ENCODE measurements at places on chromosomes 3 and 15.
A peak's percentile ranks its signal among the peaks of the same experiment; 100 is the strongest.

- no peaks in the 10 kb centered on the region for H3K4me1 ChIP-seq
- H3K27me3 ChIP-seq, result no peaks in the 10 kb centered on the region
- H3K4me3 ChIP-seq, result no peak overlapping the region
- no peak for DNase-seq
- no peaks in the 10 kb centered on the region for H3K36me3 ChIP-seq
Observed at GRCh38 chr3:153944084-153944483, 177.1 kb upstream of the ARHGEF26 start.

DNA sequence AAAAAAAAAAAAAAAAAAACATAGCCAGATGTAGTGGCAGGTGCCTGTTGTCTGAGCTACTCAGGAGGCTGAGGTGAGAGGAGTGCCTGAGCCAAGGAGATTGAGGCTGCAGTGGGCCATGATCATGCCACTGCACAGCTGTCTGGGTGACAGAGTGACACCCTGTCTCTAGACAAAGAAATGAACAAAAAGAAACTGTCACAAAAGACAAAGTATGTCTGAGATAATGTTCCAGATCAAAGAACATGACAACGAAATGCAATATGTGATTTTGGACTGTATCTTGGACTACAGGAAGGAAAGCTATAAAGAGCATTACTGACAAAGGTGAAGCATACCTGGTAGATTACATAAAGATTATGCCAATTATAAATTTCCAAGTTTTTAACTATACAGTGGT is 862.8 kb downstream of the ROBO2 start:
- DNase-seq, result no peak
- no peaks in the 10 kb centered on the region for H3K4me1 ChIP-seq
- H3K27me3 ChIP-seq, result no peaks in the 10 kb centered on the region
- H3K4me3 ChIP-seq, result no peak overlapping the region
- H3K27ac ChIP-seq, result no peak overlapping the region

- no peaks in the 10 kb centered on the region for H3K36me3 ChIP-seq
- no peak for DNase-seq
- no peaks in the 10 kb centered on the region for H3K27me3 ChIP-seq
- no peak overlapping the region for H3K27ac ChIP-seq
Observed at GRCh38 chr15:99408236-99409096, 157.2 kb downstream of the LRRC28 start.

DNA sequence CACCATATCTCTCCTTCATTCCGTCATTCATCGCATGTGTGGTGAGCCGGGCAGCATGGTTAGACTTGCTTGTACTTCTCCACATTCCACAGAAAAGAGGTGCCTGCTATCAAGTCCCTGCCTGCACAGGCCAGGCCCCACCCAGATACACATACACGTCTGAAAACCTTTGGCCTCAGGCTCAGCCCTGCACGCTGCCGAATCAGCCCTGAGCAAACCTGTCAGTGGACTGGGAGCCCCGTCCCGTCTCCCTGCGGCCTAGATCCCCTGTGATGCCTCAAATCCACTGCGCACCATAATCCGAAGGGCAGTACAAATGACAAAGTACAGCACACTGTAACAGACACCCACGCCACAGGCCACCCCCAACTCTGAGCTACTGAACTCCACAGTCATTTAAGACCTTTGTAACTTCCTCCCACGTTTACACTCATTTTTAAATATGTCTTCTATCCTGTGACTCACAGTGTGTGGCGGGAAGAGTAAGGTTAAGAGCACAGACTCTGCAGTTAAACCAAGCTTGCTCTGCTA is 67.1 kb downstream of the MB21D2 start:
- no peak overlapping the region for H3K4me3 ChIP-seq
- no peak for DNase-seq
- H3K27me3 ChIP-seq, result no peaks in the 10 kb centered on the region
- H3K4me1 ChIP-seq, result peaks cover 20% of the 10 kb centered on the region
- no peaks in the 10 kb centered on the region for H3K36me3 ChIP-seq
- H3K27ac ChIP-seq, result peak overlapping the region; percentile 55

DNA sequence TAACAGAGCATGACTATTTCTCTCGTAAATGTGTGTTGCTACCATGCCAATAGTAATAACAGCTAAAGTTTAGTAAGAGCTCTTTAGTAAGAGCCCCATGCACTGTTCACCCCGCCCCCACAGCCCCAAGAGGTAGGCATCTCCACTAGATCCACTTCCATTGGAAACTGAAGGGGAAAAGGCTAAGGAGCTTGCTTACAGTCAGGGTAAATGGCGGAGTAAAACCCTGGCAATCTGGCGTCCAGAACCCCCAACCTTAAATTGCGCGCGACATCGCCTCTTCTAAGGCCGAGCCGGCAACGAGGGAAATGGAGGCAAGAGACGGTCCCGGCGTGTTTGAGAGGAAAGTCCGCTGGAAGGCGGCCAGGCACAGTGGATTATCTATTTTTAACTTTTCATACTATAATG is 654 bp upstream of the C3orf38 start:
- peak overlapping the region; percentile 96 for H3K27ac ChIP-seq
- DNase-seq, result no peak
- no peaks in the 10 kb centered on the region for H3K27me3 ChIP-seq

- H3K4me1 ChIP-seq, result no peaks in the 10 kb centered on the region
- H3K27me3 ChIP-seq, result no peaks in the 10 kb centered on the region
Observed at GRCh38 chr3:47475570-47476329, at the start of gene SCAP. SCAP (minus strand) TSS chr3:47475941; CDS start chr3:47442993, 32,948 bp downstream.

DNA sequence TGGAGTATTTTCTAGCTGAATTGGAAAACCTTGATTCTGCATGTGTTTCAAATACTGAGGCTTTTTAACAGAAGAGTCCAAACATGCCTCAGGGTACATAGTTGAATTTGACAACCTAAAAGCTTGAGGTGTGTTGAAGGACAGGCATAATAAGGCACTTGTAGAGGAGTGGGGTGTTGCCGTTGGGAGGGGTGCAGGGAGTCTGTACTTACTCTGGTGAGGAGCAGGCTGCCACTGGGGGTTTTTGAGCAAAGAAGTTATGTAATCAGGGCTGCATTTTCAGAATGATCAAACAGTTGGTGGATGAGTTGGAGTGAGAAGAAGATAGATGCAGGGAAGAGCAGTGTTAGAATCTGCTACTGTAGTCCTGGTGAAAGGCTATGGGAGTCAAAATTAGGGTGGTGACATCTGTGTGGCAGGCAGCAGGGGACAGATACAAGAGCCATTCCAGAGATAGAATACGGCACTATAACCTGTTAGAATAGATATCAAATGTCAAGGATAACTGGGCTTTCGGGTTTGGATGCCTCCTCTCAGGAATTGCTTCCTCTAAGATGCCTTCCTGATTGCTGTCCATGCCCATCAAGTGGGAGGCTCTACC is 161.6 kb downstream of the GHSR start:
- no peaks in the 10 kb centered on the region for H3K4me1 ChIP-seq
- H3K27ac ChIP-seq, result no peak overlapping the region
- no peak overlapping the region for H3K4me3 ChIP-seq
- no peaks in the 10 kb centered on the region for H3K36me3 ChIP-seq

DNA sequence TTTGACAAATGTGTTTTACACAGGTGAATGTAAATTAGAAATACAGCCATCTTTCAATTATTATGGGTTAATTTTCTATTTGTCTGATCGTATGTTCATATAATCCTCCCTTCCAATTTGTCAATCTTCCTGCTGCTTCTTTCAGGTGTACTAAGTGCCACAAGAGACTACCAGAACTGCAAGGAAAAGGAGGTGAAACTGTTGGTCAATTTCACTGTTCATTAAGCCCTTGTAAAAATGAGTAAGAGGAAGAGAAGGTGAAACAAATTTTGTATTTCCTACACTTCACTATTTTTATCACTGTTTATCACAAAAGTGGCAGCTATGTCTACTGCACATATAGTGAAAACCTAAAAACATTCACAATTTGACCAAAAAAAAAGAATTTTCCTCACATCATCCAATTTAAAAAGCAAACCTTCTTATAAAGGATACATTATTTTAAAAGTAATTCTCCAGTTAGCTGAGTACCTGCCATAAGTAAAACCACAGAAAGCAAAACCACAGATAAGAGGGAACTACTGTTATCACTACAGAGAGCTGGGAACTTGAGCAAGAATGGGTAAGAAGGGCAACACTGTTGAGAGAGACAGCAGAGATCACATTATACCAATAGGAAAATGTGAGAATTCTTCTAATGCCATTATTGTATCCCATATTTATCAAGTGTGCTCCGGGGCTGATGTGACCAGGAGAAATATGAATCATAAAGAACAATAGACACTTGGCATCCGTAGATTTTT is 163.0 kb downstream of the TBC1D5 start:
- H3K27me3 ChIP-seq, result no peaks in the 10 kb centered on the region
- H3K36me3 ChIP-seq, result no peaks in the 10 kb centered on the region
- no peak overlapping the region for H3K27ac ChIP-seq
- DNase-seq, result no peak
- no peak overlapping the region for H3K4me3 ChIP-seq
- H3K4me1 ChIP-seq, result no peaks in the 10 kb centered on the region

DNA sequence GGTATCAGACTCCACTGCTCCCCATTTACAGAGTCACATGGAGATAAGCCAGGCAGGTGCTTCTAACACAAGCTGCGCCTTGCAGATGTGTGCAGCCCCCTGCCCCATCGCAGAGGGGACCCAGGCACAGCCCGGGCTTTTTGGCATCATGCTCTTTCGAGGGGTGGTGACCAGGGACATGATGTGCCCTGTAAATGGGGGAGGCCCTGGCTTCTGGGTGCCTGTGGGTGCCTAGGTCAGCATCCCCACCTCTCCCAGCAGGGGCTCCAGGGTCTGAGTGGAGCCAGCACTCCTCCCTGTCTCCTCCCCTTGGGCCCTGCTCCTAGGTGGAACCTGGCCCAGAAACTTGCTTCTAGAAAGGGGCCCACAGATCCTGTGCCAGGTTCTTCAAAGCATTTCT is 15.2 kb downstream of the TRPM1 start:
- H3K36me3 ChIP-seq, result no peaks in the 10 kb centered on the region
- H3K4me1 ChIP-seq, result no peaks in the 10 kb centered on the region
- no peak overlapping the region for H3K27ac ChIP-seq
- DNase-seq, result no peak
- H3K27me3 ChIP-seq, result no peaks in the 10 kb centered on the region
- no peak overlapping the region for H3K4me3 ChIP-seq

GRCh38 chr3:27385504-27385903 is 16.3 kb upstream of the NEK10 start:
- H3K27me3 ChIP-seq, result no peaks in the 10 kb centered on the region
- H3K36me3 ChIP-seq, result peaks cover 67% of the 10 kb centered on the region
- no peak for DNase-seq
- H3K4me3 ChIP-seq, result no peak overlapping the region
- no peak overlapping the region for H3K27ac ChIP-seq

GRCh38 chr15:83930392-83931212 is 276.7 kb downstream of the ADAMTSL3 start:
- no peak overlapping the region for H3K4me3 ChIP-seq
- H3K27me3 ChIP-seq, result no peaks in the 10 kb centered on the region
- H3K4me1 ChIP-seq, result no peaks in the 10 kb centered on the region
- DNase-seq, result no peak
- H3K36me3 ChIP-seq, result no peaks in the 10 kb centered on the region
- no peak overlapping the region for H3K27ac ChIP-seq

DNA sequence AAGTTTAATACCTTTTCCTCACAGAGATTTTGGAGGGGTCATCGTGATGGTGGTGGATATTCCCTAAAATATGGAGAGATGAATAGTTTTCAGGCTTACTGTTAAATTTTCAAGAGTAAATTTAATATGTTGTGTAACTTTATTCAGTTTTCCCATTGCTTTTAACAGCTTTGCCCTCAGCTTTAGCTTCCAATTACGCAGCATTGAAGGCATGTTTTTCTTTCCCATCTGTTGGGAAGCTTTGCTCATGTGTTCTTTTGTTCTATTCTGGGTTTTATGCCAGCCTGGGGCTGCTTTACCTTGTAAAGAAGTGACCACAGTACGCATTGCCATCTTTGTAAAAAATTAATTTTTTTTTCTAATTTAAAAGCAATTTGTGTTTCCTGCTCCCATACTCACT is 151.5 kb downstream of the B3GALNT1 start:
- no peaks in the 10 kb centered on the region for H3K36me3 ChIP-seq
- no peak overlapping the region for H3K27ac ChIP-seq
- H3K4me3 ChIP-seq, result no peak overlapping the region
- H3K27me3 ChIP-seq, result no peaks in the 10 kb centered on the region

DNA sequence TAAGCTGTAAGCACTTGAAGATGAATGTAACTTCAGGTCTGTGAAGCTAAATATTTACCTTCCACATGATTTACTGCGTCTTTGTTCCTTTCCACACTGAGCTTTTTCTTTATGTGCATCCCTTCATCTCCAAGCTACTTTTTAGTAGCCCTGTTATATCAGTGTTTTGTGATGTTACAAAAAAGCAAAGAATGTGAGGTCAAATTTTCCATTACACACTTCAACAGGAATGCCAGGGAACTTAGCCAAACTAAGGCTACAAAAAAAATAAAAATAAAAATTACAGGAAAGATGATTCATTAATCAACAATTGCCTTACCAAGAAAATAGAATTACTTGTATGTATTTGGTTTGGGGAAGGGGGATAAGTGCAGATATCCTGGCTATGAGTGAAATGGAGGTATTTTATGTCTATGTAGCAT is 73.0 kb downstream of the FILIP1L start:
- H3K36me3 ChIP-seq, result no peaks in the 10 kb centered on the region
- no peak overlapping the region for H3K4me3 ChIP-seq
- no peak for DNase-seq
- no peaks in the 10 kb centered on the region for H3K27me3 ChIP-seq
- H3K27ac ChIP-seq, result peak overlapping the region; percentile 86
- H3K4me1 ChIP-seq, result no peaks in the 10 kb centered on the region

DNA sequence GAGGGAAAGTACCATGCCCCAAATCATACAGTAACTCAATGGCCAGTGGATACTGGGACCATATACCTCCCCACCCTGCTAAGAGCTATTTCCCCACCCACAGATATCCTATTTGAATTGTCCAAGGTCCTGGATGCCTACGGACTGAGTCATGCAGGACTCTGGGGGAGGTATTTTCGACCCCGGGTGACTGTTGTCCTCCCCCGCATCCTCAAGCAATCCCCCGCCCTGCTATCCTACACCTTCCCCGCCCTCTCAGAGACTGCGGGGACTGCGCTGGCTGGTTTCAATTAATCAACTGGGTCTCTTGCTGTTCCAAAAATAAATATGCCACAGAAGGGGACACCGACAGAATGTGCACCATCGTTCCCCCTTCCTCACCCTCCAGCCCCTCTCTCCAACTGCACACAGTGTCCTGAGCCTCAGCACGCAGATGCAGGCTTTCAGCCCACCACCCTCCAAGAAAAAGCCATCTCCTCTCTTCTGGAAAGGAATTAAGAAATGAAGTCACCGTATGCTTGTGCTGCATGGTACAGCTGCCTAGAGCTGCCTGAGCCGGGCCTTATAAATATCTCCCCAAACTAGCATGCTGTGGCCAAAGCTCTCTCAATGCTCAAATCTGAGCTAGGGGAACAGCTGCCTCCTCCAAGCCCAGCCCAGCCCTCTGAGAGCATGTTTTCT is 8.1 kb downstream of the CAV3 start:
- DNase-seq, result no peak
- H3K27ac ChIP-seq, result no peak overlapping the region
- no peaks in the 10 kb centered on the region for H3K27me3 ChIP-seq
- no peaks in the 10 kb centered on the region for H3K36me3 ChIP-seq
- no peak overlapping the region for H3K4me3 ChIP-seq
- no peaks in the 10 kb centered on the region for H3K4me1 ChIP-seq

DNA sequence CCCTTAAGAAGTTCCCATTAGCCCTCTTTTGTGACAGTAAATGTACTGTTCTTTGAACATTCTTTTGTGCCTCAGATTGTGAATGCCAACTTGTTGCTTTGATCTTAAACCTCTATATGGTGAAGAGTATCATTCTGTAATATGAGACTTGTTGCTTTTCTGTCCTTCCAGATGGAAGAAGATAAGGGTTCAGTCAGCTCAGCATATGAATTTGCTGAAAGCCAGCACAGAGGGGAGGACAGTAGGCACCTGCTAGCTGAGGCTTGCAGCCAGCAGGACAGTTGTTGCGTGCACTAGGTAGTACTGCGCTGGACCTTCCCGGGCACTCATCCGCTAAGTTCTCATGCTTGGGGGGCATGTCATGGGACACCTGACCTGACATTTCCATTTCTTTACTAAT is 74.7 kb downstream of the DCUN1D1 start:
- DNase-seq, result no peak
- H3K36me3 ChIP-seq, result no peaks in the 10 kb centered on the region
- no peak overlapping the region for H3K4me3 ChIP-seq
- no peaks in the 10 kb centered on the region for H3K27me3 ChIP-seq

Measured in Peyer's patch (tissue), 4 donors.